Stimulated activated CD4-positive, alpha-beta T cell treated with anti-CD3 and anti-CD28 coated beads, Interleukin-2, amount 100 ng/mL, for 4 hours (primary cell): ENCODE measurements at places on chromosomes 11 and 22.

DNA sequence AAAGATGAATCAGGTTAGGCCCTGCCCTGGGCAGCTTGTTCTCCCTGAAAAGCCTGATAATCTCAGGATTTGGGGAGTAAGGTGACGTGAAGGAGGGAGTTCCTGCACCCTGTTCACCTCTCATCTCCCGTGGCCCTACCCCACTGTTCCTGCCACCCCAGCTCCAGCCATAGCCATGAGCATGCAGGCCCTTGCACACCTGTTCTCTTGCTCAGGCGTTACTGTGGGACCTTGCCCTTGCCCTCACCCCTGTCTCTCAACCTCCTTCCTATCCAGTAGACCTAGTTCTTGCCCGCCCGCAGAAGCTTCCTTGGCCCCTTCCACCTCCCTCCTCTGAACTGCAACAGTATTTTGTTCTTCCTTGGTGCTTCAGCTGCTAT lies 15.0 kb downstream of the TSKU start:
- no peak for DNase-seq

- no peak for DNase-seq
Measured at GRCh38 chr11:77522215-77522614, 48.3 kb upstream of the PAK1 start.

- no peak for DNase-seq
Measured at GRCh38 chr11:44819346-44819745, 92.6 kb downstream of the TSPAN18 start.

- no peak for DNase-seq
Measured at GRCh38 chr11:67666676-67667489, 7.5 kb downstream of the ALDH3B2 start.

DNA sequence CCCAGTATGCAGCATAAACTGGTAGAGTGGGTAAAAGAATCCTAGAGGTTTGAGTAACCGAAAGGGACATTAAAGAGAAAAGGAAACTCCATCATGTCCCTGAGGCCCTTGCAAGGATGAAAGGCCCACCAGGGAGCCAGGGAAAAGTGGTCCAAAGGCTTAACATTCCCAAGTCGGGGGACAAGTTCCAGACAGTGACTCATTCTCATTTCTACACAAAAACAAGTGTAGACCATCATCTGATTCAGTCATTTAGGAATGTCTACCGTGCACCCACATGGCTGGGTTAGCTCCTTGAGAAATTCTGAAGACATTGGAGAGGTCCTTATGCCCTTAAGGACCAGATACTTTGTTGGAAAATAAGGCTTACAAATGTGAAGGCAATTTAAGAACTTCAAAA lies 4.8 kb upstream of the NOX4 start:
- DNase-seq = no peak

DNA sequence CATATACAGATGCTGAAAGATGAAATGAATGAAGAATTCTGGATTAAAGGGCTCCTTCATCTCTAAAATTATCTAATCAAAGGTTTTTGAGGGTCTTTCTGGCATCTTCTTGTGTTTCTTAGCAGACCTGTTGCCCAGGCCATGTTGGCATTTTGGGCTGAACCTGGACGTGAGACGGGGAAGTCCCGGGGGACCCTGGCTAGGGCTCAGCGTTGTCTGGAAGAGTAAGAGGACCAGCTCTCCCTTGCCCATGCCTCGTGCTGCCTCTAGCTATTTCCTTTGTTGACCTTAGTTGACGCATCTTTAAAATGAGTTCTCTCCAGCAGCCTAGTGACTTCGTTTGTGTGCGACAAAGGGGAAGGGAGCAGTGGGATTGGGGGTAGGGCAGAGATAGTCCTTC lies 152.2 kb downstream of the ST3GAL4 start:
- DNase-seq = no peak
